ENCODE measurements at places on chromosomes 3 and 15.

DNA sequence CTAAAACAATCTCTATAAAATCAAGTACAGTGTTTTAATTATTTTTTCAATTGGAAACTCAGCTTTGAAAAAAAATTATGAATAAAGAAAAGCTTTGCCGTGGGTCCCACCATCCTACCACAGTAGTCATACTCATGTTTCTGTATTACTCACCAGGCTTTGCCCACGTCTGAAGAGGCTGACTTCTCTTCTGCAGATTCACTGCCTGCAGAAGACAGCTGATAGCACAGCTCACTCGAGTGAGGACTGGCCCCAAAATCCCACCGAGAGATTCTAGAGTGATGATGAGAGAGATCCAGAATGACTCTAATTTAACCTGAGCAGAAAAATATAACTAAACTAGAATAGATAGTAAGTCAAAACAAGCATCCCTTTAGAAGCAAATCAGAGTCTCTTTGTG, 11.9 kb downstream of the C2CD4B start:
- DNase-seq = no peak

- no peak for DNase-seq
Observed at GRCh38 chr15:84881520-84881830, 3.0 kb upstream of the SLC28A1 start.

DNA sequence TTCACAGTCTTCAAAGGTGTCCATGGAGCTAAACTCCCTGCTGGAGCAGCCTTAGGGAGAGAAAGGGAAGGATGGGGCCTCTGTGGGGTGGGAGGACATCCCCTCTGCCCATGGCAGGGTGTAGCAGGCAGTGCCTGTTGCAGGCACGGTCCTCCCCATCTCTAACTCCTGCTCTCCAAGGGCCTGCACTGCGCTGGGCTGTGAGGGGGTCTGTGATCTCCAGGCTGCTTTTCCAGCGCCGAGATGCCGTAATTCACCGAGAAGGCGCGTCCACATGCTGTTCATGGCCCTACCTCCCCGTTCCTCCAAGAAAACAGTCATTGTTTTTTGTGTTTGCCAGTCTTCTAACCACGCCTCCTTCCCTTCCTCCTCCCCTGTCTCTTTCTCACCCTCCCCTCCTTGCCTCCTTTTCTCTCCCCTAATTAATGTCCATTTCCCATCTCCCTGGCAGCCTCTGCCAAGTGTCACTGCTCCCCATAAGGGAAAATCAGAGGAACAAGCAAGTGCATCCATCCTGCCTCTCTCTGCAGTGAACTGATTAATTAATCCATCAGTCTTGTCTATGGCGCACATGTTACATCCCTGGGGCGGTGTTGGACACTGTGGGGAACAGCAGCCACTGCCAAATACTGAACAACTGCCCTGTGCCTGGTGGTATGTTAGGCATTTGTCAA, 17.7 kb upstream of the LAMP3 start:
- DNase-seq = no peak

DNA sequence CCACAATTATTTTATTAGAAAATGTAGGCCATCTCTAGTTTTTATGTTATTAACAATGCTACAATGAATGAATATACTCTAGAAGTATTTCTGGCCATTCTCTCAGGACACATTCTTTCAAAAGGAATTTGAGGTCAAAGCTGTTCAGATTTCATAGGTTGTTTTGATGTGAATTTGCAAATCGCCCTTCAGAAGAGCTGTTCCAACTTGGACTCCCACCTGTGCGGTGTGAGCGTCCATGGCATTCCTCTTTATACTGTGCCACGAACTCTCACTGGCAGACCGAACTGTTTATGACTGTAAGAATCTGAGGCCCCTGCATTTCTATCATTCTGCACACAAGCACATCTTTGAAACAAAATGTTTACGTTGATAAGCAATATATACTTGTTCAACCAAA, 18.6 kb upstream of the SLC24A5 start:
- DNase-seq = no peak

GRCh38 chr3:155805204-155805801, 775 bp downstream of the C3orf33 start:
- peak; percentile 12 for DNase-seq

DNA sequence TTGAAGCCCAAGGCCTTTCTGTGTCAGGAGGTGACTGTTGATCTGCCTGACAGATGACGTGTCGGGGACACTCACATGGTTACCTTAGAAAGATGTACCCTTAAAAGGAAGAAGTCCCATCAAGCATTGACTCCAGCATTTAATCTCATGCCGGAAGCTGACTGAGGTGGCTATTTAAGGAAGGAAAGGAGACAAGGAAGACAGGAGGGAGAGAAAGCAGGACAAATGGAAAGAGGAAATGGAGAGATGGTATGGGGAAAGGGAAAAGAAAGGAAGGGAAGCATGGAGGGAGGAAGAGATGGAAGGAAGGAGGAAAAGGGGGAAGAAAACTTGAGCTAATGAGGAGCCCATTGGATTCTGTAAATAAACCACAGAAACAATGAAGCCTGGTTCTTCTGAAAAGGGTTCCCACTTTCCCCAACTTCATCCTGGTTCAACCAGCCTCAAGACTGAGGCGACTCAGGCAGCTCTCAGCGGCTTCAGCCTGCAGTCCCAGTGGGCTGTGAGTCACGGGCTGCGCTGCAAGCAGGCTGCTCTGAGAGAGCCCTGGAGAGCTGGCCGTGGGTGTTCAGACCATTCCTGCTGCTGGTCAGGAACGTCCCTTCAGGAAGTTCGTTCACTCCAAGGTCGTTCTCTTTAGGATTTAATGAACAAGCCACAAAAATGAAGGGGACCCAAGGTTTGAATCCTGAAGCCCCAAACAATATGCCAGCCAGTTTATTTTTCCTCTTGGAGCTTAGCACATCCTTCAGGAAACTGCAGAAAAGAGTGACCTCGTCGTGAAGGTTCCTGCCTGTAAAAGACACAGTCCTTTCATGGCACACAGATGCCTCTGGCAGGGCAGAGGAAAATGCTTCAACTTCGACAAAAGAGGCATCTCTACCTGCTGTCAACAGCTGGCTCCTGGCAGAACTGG, 69.6 kb upstream of the THBS1 start:
- DNase-seq = no peak

- no peak for DNase-seq
Observed at GRCh38 chr3:30680789-30681648, 74.6 kb downstream of the TGFBR2 start.

GRCh38 chr3:175763948-175764347, 904.8 kb downstream of the NAALADL2 start:
- DNase-seq = no peak

DNA sequence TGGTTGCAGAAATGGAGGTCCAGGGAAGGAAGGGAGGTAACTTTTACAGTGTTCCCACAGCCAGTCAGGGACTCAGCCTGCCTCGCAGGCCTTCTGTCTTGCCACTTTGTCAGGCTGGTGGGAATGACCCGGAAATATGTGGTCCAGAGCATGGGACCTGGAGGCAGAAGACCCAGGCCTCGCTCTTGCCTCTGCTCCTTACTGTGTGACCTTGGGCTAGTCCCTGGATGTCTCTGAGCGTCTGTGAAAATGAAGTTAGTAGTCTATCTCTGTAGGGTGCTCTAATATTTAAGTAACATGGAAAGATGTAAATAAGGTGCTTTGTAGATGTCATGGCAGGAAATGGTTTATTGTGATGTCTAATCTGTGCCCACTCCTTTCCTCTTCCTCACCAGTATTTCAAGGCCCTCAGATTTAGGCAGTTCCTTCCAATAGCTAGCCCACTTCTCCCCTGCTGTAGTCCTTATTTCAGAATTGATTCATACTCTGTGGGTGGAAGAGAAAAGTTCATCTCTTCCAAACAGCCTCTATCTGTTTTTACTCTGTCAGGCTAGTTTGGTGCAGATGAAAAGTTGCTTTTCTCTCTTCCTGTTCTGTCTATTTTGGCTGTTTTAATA, 9.1 kb downstream of the CORO2B start:
- no peak for DNase-seq

DNA sequence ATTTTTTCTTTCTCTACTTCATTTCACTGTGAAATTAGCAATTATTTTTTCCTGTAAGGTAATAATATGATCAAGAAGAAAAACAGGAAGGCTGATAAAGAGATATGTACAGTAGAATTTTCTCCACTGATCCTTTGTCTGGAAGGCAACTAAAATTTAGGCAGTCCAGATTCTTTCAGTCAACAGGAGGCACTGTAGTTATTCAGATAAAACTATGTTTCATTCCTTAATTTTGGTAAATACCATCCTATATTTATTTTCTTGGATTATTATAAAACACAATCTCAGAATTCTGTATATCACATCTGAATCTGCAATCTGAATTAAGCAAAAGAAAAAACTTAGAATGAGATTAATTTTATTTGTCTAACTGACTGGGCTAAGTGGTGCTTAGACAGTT, 343.2 kb downstream of the LSAMP start:
- no peak for DNase-seq

GRCh38 chr3:58026598-58026997, 18.4 kb downstream of the FLNB start:
- no peak for DNase-seq

DNA sequence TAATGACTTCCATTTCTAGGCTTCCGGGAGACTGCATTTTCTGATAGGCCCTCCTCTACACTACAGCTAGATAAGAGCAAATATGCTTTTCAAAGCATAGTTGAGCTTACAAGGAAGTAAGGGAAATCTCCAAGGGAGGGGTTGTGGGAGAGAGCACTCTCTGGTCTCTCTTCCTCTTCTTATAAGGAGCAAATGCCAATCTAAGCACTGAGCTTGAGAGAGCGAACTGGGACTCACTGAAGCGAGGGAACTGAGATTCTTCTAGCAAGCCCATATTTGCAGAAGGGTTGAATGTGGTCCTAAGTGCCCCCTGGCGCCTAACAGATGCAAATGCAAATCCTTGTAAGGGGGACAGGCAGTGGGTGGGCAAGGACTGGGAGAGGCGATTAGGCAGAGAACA, 164.8 kb downstream of the ERC2 start:
- DNase-seq = no peak

GRCh38 chr15:71313806-71314205, 198.5 kb downstream of the THSD4 start:
- no peak for DNase-seq

GRCh38 chr3:116135457-116136085, 309.7 kb downstream of the LSAMP start:
- no peak for DNase-seq

DNA sequence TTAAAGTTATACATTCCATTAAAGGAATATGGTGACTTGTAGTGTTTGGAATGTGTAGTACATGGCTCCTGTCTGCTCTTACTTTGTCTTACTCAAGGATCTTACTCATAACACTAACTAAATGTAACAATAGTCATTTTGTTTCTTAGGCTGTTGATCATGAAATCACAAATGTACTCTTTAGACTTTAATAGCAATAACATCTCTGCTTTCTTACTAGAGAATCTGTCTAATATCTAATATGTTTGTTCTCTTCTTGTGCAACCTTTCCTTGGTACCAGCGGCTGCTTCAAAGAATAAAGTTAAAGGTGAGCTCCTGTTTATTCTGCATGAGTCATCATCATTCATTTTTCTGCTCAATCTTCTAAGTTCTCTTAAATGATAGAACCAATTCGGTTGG, 767.5 kb downstream of the CADM2 start:
- DNase-seq = no peak

GRCh38 chr3:71414189-71414927, 169.2 kb downstream of the FOXP1 start:
- no peak for DNase-seq

DNA sequence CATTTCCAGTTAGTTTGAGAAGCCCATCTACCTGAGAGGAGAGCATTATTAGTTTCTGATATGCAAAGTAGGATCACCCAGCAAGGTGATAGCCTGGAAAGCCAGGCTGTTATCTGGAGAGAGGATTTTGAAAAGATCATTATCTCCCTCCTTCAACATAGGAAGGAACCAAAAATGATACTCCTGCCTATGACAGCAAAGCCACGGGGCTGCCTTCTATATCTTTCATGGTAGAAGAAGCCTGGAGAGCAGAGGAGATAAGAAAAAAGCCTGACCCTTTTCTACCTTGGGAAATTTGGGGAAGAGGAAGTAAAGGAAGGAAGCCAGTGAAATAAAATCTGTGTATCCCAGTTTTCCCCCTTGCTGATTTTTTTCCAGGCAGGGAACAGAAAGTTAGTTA, 205.5 kb downstream of the MFSD1 start:
- DNase-seq = no peak

DNA sequence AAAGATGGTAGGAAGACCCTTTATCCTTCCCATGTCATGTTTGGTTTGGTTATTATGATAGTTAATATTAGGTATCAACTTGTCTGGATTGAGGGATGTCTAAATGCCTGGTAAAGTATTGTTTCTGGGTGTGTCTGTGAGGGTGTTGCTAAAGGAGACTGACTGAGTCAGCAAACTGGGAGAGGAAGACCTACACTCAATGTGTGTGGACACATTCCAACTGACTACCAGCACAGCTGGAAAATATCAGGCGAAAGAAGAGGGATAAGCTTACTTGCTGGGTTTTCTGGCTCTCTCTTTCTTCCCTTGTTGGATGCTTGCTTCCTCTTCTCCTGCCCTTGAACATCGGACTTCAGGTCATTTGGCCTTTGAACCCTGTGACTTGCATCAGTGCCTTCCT, 1227.6 kb upstream of the EPHA6 start:
- no peak for DNase-seq

GRCh38 chr3:140276703-140277102, 341.7 kb downstream of the CLSTN2 start:
- DNase-seq = no peak

- DNase-seq = no peak
Observed at GRCh38 chr15:52255935-52256334, 39.7 kb downstream of the MYO5C start.

GRCh38 chr3:23496165-23496564, 293.0 kb downstream of the UBE2E2 start:
- no peak for DNase-seq

DNA sequence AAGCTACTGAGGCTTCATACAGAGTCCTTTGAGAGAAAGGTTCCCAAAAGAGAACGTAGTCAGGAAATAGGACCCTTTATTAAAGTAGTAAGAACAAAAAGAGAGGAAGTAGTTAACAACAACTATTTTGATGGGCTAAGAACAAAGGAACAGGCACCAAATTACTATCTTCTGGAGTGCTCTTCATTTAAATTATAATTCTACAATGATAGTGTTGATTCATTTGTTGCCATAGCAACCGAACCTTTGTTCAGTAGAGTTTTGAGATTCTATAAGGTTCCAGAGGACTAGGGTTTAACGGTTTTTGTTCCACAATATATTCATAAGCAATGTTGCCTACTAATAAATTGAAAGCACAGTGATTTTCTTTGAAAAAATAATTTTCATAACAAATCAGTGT, 78.8 kb downstream of the CMSS1 start:
- DNase-seq = no peak

GRCh38 chr3:84891851-84892250, 66.9 kb upstream of the CADM2 start:
- DNase-seq = no peak

DNA sequence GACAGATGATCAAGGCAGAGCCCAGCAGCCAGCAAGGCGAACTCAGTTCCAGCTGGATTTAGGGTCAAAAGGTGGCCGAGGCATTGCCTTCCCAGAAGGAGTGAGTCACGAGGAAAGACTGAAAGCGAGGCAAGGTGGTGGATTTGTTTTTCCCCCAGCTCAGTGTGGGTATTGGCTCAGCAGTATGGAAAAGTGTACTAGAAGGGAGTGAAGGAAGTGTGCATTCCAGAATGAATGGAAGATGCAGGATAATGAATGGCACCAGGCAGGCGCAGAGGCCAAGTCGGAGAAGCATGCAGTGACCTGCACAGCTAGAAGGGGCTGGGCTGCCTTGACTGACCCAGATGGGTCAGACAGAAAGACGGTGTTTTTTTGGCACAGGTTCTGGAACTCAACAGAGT, 46.3 kb downstream of the FOXP1 start:
- DNase-seq = no peak
